GM13976 (cell line): ENCODE measurements at places on chromosomes 3 and 15.

DNA sequence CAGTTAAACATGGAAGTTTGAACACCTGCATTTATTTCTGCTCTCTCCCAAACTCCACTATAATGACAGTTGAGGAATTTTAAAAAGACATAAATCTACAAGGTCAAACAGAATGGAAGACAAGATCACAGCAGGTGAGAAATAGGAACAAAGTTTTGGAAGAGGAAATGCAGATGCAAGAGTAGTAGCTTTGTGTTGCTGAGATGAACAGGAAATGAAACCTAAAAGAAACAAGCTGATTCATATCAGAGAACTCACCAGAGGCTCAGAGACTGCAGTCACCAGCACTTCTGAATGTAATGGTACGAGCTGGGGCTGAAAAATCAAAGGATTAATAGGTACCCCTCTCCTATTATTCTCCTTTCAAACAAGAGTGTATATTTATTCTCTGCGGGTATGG is 459.9 kb downstream of the RAP2B start:
- DNase-seq = peak; percentile 6

DNA sequence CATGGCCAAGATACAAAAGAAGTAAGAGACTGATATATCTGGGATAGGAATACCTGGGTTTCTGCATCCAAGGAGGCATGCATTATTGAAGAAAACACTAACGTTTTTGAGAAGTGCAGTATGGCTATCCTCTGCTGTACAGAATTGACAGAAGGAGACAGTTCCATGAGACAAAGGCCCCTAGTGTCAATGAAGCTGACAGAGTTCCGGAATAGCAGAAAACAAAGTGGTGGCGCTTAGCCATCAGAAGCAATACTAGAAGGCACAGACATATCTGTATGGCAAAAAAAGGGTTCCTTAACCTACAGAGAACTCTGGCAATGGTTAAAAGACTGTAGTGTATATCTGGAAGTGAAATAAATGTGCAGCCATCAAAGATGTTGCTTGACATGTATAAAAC is 77.8 kb downstream of the VGLL3 start:
- DNase-seq = no peak

DNA sequence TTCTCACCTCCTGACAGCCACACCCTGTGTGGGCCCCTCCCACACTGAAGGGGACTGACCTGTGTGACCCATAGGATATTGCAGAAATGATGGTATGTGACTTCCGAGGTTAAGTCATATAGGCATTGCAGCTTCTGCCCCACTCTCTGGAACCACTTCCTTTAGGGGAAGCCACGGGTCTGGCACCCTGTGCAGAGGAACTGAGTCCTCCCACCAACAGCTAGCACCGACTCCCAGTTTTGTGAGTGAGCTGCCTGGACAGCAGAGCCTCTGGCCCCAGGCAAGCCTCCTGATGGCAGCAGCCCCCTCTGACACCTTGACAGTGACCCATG is 24.6 kb upstream of the SLC6A6 start:
- no peak for DNase-seq

DNA sequence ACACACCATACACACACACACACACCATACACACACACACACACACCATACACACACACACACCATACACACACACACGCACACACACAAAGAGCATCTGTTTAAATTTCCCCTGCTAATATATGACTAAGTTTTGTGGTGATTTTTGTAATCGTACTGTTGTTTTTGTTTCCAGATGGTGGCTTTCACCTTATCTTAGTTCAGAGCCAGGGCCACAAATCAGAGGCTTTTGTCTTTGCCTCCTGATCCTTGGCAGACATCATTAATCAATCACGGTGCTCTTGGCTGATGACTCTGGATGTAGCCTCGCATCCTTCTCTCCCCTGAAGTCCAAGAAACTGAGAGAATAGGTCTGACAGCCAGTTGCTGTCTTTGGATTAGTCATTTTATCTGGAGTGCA is 52.1 kb downstream of the EDEM1 start:
- no peak for DNase-seq

GRCh38 chr3:166169681-166170080 is 332.5 kb upstream of the BCHE start:
- DNase-seq = no peak

- no peak for DNase-seq
Measured at GRCh38 chr3:32989171-32989570, 37.7 kb downstream of the CCR4 start.

GRCh38 chr3:179046497-179047353 is 24.9 kb downstream of the ZMAT3 start:
- DNase-seq = peak; percentile 49

GRCh38 chr15:39188930-39189329 is 391.9 kb upstream of the THBS1 start:
- DNase-seq = no peak

DNA sequence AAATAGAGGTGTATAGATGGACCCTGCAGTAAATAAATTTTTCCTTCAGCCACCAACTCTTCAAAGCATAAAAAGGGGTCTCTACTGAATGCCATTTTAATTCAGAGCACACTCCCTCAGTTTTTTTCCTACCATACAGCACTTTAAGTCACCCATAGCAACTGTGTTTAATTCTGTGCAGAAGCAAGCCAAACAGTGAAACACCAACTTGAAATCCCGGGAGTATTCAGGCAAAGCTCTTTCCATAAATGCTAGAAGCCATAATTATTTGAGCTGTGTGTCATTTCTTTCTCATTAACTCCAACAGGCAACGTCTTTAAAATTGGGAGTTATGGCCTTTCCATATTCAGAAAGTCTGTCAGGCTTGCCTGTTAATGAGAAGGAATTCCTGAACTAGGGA is 562.1 kb downstream of the GRM7 start:
- no peak for DNase-seq

DNA sequence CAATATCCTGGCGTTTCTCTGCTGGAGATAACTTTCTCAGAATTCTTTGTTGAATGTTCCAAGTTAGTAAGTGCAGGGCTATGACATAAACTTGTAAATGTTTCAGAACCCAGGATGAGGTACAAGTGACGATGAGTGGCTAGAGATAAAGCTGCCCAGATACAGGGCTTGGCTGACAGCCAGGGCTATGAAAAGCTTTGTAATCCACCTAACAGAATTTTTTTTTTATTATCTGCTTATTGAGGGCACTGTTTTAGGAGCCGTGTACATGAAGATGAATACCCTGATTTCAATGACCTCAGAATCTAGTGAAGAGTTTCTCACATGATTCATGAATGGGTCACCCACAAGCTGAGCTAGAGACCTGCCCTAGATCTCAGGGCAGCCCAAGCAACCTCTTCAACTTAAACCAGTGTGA is 431.4 kb downstream of the DIPK2A start:
- no peak for DNase-seq

DNA sequence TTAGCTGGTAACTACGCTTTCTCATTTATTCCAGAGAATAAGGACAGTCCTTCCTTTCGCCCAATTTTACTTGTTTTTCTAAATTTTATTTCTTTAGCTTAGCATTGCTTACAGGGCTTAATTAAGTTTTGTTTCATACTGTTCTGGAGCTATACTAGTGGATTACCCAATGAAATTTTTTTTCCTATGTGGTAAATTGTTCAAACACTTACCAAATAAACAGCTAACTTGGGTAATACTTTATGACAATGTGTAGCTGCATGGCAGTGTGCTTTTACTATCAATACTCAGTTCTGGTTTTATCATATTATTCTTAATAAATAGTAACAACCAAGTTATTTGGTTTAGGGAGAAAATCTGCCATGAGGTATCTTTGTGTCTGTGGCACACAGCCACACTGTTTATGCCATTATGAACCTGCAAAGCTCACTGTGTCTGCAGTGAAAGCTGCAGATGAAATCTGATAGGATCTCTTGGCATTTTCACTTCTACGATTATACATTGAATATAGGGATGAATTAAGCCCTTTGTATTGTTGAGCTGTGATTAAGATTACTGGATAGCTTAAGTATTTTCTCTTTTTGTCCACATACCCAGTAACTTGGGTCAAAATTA is 37.2 kb downstream of the UBE2E2 start:
- DNase-seq = no peak

DNA sequence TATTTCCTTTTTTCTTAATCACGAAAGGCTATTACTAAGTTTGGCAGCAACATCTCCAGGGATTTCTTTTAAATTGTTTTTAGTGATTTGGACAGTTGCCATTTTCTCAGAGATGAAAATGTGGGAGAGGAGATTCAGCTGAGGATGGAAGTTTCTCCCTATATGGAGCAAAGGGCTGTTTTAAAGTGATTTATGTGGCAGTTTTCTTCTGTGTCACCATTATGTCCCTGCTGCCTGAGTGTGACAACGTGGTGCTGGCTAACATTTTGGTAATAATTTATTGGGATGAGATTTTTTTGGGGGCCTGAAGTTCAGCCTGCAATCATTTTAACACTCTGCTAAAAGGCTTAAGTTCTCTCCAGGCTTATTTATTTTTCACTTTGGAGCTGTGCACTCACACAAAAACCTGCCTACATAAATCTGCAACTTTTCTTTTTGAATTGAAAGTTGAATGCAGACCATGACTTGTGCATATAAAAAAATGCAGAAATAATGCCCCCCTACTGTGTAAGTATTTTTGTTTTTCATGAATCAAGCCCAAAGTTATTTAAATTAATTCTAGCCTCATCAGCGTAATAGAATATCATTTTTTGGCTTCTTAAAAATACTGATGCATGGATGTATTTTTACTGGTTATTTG is 210.9 kb downstream of the ZIC1 start:
- no peak for DNase-seq

- no peak for DNase-seq
Measured at GRCh38 chr3:186705882-186706780, 11.0 kb upstream of the KNG1 start.

- DNase-seq = peak; percentile 36
Measured at GRCh38 chr3:55486857-55487380, at the start of gene WNT5A. WNT5A (minus strand) TSS chr3:55487306; CDS start chr3:55486985, 321 bp downstream.

DNA sequence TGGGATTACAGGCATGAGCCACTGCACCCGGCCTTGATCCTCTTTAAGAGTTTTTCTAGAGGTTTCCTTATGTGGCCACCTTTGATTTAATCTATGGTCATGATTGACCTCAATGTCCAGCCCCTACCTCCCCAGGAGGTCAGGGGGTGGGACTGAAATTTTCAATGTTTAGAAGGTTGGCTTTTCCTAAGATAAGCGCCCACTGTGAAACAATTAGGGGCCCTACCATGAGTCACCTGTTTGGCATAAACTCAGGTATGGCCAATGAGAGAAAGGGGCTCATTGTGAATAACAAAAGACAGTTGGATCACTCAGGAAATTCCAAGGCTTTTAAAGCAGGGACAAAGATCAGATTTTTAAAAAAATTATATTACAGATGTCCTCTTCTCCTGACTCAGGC is 51.1 kb downstream of the ZBTB11 start:
- no peak for DNase-seq

DNA sequence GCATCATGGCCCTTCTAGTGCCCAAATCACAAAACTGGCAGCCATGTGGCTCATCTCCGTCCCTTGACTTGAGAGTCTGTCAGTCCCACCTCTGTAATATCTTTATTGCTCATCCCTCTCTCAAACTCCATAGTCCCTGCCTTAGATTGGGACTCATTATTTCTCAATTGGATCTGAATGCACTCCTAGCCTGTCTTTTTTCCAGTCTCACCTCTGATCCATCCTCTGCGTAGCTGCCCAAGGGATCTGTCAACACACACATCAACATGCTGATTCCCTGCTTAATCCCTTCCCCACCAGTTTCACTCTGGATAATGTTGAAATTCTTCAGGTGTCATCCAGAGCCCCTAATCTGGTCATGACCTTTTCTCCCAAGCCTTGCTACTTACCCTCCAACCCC is 39.3 kb downstream of the NMNAT3 start:
- DNase-seq = no peak

DNA sequence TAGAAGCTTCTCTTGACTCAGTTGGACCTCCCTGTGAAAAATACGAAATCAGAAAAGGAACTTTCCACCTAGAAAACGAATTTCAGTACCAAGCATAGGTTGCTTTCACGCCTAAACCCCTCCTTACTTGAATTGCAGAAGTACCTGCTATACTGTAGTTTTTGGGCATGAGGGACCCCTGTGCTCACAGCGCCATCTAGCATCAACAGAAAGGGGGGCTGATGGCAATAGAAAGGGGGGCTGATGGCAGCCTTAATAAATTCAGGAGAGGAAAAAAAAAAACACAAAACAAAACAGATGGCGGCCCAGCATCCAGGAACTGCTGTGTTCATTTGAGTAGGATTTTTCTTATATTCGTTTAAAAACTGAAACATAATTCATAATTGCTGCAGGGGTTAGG is 96.7 kb downstream of the NPAP1 start:
- no peak for DNase-seq

DNA sequence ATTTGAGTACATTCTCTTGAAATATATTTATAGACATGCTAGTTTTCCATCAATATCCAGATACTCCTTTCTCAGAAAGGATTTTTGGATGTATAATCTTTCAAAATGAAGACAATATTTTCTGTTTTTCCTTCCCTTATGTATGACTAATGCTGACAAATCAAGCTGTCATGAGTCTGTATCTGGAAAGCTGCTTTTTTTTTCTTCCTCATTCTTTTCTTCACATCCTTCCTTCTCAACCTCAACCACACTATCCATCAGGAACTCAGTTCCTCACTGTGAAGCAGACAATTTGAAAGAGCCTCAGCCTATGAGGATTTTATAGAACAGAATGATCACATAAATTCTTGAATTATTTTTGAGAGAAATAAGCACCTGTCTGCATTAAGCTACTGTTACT is 335.9 kb upstream of the EPHA6 start:
- DNase-seq = no peak

- no peak for DNase-seq
Measured at GRCh38 chr3:73216310-73216709, 154.9 kb downstream of the EBLN2 start.

DNA sequence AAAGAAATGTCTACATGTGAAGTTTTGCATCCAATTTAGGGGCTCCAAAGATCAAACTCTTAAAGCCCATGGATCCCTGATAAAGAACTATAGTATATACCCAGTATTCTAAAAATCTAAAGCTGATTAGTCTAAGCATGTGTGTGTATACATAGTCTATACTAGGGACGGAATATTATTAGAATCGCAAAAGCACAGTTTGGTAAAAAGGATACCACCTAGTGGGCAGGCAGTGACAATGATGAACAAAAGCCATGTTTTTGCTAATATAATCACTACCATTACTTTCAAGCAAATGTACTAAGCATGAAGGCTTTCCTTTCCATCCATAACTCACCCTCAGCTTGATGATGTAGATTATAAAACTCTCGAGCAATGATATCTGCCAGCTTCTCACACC is 16.5 kb downstream of the POLQ start:
- DNase-seq = no peak
